ENCODE measurements at places on chromosomes 6 and 20. TPM values are rescaled to one million over a fixed set of nuclear protein-coding genes. Genes with fewer than 3 reads are reported as not detected.

- H3K4me3 ChIP-seq = no peak overlapping the region
- no peaks in the 10 kb centered on the region for H3K27me3 ChIP-seq
- H3K36me3 ChIP-seq = peaks cover 4% of the 10 kb centered on the region
- H3K4me1 ChIP-seq = no peaks in the 10 kb centered on the region
Measured at GRCh38 chr6:88916615-88917208, 46.7 kb downstream of the RNGTT start.

DNA sequence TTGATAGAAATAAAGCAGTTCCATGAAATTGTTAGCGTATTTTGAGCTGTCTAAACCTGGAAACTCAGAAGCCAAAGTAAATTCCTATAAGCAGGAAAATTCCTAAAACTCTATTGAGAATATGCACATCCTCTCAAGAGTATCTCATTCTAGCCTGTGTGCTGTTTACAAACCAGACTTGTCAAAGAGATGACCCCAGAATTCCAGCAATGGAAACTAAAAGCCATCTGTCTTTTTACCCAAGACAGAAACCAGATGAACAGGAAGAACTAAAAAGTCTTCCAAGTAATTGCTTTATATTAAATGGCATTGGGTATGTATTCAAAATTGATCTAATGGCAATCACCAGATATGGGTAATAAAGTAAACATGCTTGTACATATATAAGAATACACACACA lies 92.6 kb downstream of the COL19A1 start:
- no peak overlapping the region for H3K27ac ChIP-seq
- no peaks in the 10 kb centered on the region for H3K4me1 ChIP-seq
- H3K27me3 ChIP-seq = no peaks in the 10 kb centered on the region
- DNase-seq = no peak
- H3K36me3 ChIP-seq = no peaks in the 10 kb centered on the region

GRCh38 chr6:142478117-142478516 lies 176.3 kb downstream of the ADGRG6 start:
- H3K36me3 ChIP-seq = no peaks in the 10 kb centered on the region
- peaks cover 4% of the 10 kb centered on the region for H3K4me1 ChIP-seq
- no peak overlapping the region for H3K27ac ChIP-seq
- no peak overlapping the region for H3K4me3 ChIP-seq
- DNase-seq = no peak
- no peaks in the 10 kb centered on the region for H3K27me3 ChIP-seq

GRCh38 chr20:15079594-15080340 lies 742.4 kb upstream of the FLRT3 start:
- no peaks in the 10 kb centered on the region for H3K36me3 ChIP-seq
- no peak for DNase-seq
- H3K4me1 ChIP-seq = peaks cover 3% of the 10 kb centered on the region
- H3K4me3 ChIP-seq = no peak overlapping the region

DNA sequence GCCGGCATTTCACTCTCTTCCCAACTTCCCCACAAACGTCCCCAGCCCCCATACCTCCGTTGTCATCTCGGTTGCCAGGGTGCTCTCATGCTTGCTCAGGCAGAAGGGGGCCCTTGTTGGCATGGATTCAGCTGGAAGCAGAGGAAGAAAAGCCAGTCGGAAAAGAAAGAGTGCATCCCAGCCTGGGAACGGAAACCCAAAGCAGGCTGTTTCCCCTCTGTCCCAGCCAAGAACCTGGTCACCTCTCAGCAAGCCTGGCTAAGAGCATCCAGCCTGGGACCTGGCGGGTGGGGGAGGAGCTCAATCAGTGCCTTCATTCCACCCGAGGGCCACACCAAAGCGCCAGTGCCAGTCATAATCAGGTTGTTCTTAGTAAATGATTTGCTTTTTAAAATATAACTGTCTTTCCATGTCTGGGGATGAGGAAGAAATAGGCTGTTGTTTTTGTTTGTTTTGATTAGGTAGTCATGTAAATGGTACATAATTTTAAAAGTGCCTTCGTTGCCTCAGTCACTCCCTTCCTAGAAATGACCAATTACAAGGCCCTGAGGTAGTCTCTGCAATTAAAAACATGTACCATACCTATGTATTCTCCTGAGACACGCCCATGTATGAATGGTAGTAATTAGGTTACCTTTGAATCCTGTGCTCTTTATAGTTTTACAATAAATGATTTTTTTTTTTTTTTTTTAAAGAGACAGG lies 21.1 kb downstream of the CHMP4B start:
- DNase-seq = peak; percentile 96
- H3K4me1 ChIP-seq = peaks cover 55% of the 10 kb centered on the region
- peak overlapping the region; percentile 75 for H3K27ac ChIP-seq
- H3K36me3 ChIP-seq = peaks cover 2% of the 10 kb centered on the region
- H3K4me3 ChIP-seq = no peak overlapping the region

DNA sequence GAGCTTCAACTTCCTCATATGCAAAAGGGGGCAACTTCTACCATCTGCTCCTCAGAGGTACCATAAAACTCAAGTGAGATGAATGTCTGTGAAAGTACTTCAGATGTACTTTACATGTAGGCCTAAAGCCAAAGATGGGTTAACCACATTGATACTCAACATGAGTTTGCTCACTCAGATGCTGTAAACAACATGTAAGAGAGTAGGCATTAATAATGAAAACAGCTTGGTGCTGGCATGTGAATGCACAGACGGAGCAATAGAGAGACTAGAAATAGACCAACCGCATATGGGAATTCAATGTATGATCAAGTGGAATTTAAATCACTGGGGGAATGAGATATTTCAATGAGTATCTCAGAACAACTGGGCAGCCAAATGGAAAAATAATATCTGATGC lies 143.8 kb upstream of the CDYL start:
- H3K4me3 ChIP-seq = no peak overlapping the region
- no peak for DNase-seq
- no peak overlapping the region for H3K27ac ChIP-seq
- H3K36me3 ChIP-seq = no peaks in the 10 kb centered on the region
- no peaks in the 10 kb centered on the region for H3K4me1 ChIP-seq

- H3K36me3 ChIP-seq = no peaks in the 10 kb centered on the region
- H3K27ac ChIP-seq = no peak overlapping the region
- peaks cover 4% of the 10 kb centered on the region for H3K4me1 ChIP-seq
- no peak overlapping the region for H3K4me3 ChIP-seq
- H3K27me3 ChIP-seq = no peaks in the 10 kb centered on the region
Measured at GRCh38 chr20:50358166-50358565, 152.0 kb upstream of the PTPN1 start.

- no peak overlapping the region for H3K4me3 ChIP-seq
- no peak overlapping the region for H3K27ac ChIP-seq
- no peaks in the 10 kb centered on the region for H3K36me3 ChIP-seq
- DNase-seq = no peak
- no peaks in the 10 kb centered on the region for H3K27me3 ChIP-seq
Measured at GRCh38 chr20:59051666-59052185, 9.1 kb upstream of the PRELID3B start.

- no peak overlapping the region for H3K27ac ChIP-seq
- no peak for DNase-seq
- H3K4me1 ChIP-seq = no peaks in the 10 kb centered on the region
- peaks cover 91% of the 10 kb centered on the region for H3K36me3 ChIP-seq
Measured at GRCh38 chr20:3194617-3195280, 9.7 kb downstream of the DDRGK1 start.

- H3K27me3 ChIP-seq = no peaks in the 10 kb centered on the region
- H3K4me3 ChIP-seq = no peak overlapping the region
- no peak for DNase-seq
- H3K27ac ChIP-seq = no peak overlapping the region
- no peaks in the 10 kb centered on the region for H3K36me3 ChIP-seq
Measured at GRCh38 chr20:11540558-11540957, 377.1 kb upstream of the BTBD3 start.

The DCBLD1 gene
- 9.4 TPM for polyA plus RNA-seq

The TEAD3 gene
- polyA plus RNA-seq = 7.2 TPM

The TRIM39 gene
- 11.8 TPM for polyA plus RNA-seq

The RGS17 gene
- 30.3 TPM for polyA plus RNA-seq

The DEFB132 gene
- not detected for polyA plus RNA-seq

The SLC4A11 gene
- polyA plus RNA-seq = 0.44 TPM

The MEI4 gene
- polyA plus RNA-seq = 2.2 TPM
